Mammary epithelial cell (primary cell): ENCODE measurements at places on chromosomes 5 and 9. TPM values are rescaled to one million over a fixed set of nuclear protein-coding genes. Genes with fewer than 3 reads are reported as not detected.

The CDH9 gene
- total RNA-seq, result not detected in 2 replicates

The TRAPPC13 gene
- 25.8 TPM for total RNA-seq

The BRINP1 gene
- 22.2 TPM for total RNA-seq

The PLAA gene
- total RNA-seq, result 26.1 and 34.1 TPM in 2 replicates

The ZFP37 gene
- total RNA-seq, result 1.8 TPM

The SPINK14 gene
- total RNA-seq, result not detected

The NKD2 gene
- total RNA-seq, result not detected

The ITGA2 gene
- total RNA-seq, result 126 and 204 TPM in 2 replicates

The LECT2 gene
- total RNA-seq, result not detected

The CHSY3 gene
- total RNA-seq, result 0.51 and 1.7 TPM in 2 replicates

The HAND1 gene
- total RNA-seq, result not detected in 2 replicates

The ZSWIM6 gene
- 9.7 and 10.4 TPM in 2 replicates for total RNA-seq

The SYK gene
- total RNA-seq, result 1.7 TPM

The CATSPER3 gene
- not detected in 2 replicates for total RNA-seq

The FAM153A gene
- under 0.01 TPM for total RNA-seq

The LHX3 gene
- total RNA-seq, result not detected
